ENCODE measurements at places on chromosomes 4 and X.

DNA sequence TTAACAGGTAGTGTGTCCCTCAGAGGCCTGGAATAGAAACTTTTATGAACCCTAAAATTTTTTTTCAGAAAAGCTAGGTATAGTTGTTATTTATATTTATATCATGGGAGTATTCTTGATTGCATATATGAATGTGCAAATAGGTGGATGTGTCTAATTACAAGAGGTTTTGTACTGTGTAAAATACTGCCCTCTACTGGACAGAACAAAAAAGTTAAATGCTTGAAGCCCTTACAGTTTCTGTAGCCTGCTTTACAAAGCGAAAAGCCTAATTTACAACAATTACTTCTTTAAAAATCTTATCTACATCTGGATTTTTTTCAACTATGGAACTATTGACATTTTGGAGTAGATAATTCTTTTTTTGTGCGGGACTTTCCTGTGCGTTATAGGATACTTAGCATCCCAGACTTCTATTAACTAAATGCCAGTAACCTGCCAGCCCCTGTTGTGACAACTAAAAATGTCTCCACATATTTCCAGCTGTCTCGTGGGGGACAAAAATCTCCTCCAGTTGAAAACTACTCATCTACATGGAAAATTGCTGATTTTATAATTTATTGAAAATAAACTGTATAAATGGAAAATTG lies 35.1 kb downstream of the ENPEP start:
- DNase-seq = peak; percentile 51

- DNase-seq = no peak
These were observed 85.5 kb downstream of the SNCA start for GRCh38 chr4:89751416-89751815.

DNA sequence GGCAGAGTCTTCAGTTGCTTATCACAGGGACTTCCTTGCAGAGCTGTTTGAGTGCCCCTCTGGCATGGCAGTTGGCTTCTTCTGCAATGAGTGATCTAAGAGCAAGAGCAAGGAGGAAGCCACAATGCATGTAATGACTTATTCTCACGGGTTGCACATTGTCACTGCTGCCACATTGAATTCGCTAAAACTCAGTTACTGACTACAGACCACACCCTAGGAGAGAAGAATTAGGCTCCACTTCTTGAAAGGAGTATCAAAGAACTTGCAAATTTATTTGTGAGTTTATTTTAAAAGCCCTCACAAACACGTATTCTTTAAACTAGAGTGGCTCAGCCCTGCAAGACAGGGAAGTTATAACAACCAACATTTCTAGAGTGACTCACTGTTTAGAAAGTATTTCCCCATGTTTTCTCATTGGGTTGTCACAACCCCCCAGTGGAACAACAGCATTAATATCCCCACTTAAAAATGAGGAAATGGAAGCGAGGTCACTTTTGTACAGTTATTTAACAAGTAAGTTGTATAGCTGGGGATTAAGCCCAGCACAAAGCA lies 32.4 kb upstream of the RBPJ start:
- peak; percentile 50 for DNase-seq

DNA sequence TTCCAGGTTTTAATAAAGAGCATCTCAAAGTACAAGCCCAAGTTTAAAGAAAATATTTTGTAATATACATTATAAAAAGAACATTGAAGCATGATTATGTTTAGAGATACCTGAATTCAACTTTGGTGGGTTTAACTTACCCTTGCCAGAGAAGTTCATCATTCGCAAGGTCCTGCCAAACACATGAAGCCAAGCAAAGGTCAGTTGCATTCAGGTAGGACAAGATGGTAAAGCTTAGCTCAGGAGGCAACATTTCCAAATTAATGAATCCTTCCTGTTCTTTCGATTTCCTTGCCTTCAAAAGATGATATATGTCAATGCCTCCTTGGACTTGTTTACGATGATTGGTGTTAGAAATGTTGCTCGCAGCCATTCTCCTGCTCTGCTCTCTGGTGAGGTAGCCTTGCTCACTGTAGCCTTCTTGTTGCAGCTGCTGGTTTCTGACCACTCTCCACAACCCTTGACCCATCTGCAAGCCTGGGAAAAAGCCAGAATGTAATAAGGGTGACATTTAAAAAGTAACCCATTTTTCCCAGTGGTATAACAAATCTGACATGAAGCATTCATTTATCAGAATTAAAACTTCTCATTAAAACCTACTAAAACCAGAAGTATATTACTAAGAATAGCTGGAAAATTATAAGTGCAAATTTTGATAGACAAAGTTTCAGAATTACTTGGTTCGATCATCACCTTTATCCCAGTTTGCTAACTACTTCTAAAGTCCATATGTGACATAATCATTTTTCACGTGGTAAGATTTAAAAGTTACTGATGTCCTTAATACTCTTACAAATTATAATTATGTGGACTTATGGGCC lies 20.6 kb downstream of the FBXO8 start:
- DNase-seq = no peak

DNA sequence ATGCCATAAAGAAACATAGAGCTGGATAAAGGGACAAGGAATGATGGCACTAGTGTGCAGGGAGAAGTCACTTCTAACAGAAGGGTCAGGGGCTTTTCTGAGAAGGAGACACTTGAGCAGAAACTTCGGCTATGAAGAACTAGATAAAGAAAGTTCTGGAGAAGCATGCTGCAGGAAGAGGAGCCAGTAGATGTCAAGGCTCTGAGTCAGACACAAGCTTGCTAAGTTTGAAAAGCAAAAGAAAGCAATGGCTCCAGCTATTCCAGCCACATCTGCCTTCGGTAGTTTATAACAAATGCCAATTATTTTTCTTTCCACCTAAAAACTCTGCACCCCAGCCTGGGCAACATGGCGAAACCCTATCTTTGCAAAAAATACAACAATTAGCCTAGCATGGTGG lies 7.5 kb downstream of the NUDT6 start:
- no peak for DNase-seq

DNA sequence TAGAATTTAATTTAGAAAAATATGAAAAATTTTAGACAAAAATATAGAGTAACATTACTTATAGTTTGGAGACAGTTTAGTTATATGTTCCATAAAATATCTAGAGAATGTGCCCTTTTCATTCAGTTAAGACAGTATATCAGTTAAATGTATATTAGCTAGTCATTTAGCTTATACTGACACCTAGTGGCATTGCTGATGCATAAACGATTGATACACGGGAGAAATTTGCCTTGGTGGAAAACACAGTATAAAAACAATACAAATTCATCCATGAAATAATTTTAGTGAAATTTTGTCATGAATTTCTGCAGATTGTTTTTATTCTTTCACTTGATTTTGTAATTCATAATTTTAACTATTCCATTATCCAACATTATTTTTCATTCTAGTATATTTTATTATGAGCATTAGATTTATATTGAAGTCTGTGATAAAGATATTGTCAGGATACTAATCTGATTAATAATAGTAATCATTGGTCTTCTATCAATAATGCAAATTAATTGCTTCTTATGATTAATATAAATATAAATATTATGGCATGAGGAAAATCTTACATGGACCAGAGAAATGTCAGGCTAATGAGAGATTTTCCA lies 219.0 kb downstream of the TLL1 start:
- DNase-seq = peak; percentile 6

GRCh38 chr4:52096048-52096447 lies 44.9 kb downstream of the SPATA18 start:
- no peak for DNase-seq

DNA sequence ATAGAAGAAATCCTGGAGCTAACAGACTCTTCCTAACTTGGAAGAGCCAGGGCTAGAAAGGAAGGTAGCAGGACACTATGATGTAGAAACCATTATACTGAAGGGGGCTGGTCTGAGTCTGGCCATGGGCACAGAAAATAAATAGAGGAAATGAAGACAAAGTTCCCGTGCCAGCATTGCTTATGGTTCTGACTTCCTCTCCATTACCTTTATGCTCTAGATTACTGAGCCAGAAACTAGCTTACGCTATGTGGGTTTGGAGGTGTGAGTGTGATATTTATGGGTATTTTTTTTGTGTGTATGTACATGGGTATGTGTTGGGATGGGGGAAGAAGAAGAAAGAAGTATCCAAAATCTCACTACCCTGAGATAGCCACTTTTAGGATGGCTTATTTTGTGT lies 148.3 kb downstream of the GLUD2 start:
- DNase-seq = no peak

- no peak for DNase-seq
These were observed 41.5 kb downstream of the EFNB1 start for GRCh38 chrX:68870357-68870756.

- DNase-seq = no peak
These were observed 18.0 kb downstream of the PNMA6F start for GRCh38 chrX:153303276-153304262.

DNA sequence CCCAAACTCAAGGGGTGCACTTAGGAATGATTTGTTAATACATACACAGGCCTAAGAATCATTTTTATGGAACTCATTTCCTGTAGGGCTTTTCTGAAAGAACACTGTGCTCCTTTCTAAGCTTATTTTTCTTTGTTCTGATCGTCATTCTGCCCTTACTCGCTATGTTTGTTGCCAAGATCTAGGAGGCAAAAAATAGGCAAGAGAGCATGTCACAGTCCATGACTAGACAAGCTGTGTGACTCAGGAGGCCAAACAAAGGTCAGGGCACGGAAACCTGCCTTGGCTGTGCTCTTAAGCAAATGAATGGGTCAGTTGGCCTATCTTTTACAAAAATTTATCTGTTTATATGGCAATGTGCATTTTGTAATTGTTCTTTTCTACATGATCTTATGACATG lies 42.5 kb upstream of the C1GALT1C1 start:
- no peak for DNase-seq

- no peak for DNase-seq
These were observed 177.0 kb downstream of the FAM13A start for GRCh38 chr4:88879991-88880390.

- DNase-seq = no peak
These were observed 1.5 kb downstream of the LRPAP1 start for GRCh38 chr4:3530663-3531254.

GRCh38 chr4:54526560-54526959 lies 131.2 kb upstream of the KIT start:
- no peak for DNase-seq

- no peak for DNase-seq
These were observed 102.0 kb upstream of the LEF1 start for GRCh38 chr4:108270466-108271450.

DNA sequence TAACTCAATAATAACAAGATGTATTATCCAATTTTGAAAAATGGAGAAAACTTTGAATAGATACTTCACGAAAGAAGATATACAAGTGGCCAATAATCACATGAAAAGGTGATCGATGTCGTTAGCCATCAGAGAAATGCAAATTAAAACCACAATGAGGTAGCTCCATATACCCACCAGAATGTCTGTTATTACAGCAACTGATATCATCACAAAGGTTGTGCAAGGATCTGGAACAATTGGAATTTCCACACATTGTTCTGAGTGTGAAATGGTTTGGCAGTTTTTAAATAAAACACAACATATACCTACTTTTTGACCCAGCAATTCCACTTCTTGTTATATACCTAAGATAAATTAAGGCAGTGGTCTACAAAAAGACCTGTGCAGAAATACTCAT lies 71.7 kb downstream of the IRS4 start:
- DNase-seq = no peak

GRCh38 chrX:125205133-125205917 lies 114.3 kb upstream of the TEX13C start:
- DNase-seq = peak; percentile 10

DNA sequence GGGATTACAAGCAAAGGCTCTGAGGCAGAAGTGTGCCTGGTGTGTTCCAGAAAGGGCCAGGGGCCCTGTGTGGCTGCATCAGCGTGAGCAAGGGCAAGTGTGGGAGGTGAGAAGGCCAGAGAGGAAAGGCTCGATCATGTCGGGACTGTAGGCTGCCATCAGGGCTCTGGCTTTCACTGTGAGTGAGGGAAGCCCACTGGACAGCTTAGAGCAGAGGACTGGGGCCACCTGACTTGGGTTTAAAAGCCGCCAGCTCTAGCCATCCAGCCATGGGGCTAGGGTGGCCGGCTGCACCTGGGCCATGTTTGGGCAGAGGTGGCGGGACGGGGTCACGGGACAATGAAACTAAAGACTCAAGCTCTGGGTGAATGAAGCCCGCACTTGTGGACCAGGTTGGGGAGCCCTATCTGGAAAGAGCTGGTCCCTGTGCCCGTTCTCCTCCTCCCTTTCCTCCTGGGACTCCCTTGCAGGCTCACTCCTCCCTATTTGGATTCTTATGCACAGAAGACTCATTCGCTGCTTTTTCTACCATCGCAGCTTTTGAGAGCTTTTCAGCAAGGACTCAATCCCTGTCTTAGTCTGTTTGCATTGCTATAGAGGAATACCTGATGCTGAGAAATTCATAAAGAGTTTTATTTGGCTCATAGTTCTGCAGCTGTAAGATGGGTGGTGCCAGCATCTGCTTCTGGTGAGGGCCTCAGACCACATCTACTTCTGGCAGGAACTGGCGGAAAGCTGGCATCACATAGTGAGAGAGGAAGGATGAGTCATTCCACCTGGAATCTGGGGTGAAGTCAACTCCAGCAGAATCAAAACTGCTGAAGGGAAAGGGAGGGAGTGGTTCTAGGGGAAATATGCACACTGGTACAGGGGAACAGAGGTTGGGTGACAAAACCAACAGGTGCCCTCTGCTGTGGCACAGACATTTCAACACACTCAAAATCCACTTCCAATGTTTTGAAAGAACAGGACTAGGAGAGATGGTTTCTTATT lies 15.3 kb downstream of the CTAG1B start:
- DNase-seq = peak; percentile 2

DNA sequence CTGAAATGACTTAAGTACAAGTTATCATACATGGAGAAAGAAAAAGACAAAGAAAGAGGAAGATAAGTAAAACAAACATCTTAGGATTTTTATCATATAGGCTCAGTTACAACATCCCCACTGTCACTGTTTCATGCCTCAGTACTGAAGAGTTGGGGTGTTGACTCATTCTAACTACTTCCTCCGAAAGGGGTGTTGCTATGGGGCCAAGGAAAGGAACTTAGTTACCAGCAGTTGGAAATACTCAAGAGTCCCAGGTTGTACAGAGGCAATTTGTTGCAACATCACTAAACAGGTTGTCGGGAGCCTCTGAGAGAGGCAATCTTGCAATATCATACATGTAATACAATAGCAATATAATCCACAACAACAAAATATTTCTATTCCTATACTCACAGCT lies 1264.7 kb downstream of the PCDH7 start:
- no peak for DNase-seq

GRCh38 chr4:137861682-137862081 lies 329.4 kb upstream of the PCDH18 start:
- DNase-seq = peak; percentile 5

GRCh38 chr4:24105327-24106038 lies 215.6 kb upstream of the PPARGC1A start:
- no peak for DNase-seq

DNA sequence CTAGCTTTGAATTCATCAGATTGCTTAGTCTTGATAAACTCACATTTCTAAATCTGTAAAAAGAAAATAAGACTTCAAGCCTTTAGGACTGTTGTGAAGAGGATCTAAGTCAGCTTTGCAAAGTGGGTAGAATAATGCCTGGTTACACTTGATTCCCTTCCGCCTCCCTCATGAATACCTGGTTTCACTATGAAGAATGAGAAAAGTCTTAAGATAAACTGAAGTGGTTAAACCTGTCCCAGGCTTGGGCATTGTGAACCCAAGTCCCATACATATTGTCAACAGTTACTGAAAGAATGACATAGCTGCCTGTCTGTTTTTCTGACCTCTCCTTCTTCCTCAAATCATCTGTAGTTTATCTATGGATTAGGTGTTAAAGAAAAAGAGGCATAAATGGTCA lies 16.7 kb upstream of the GBA3 start:
- no peak for DNase-seq

- DNase-seq = no peak
These were observed 90.2 kb downstream of the ARHGAP10 start for GRCh38 chr4:147822128-147822527.

Measured in GM10248 (cell line).